Activated T-helper 1 cell treated with anti-CD3 and anti-CD28 coated beads, Interleukin-2, amount 50 U/mL, for 16 hours (primary cell): ENCODE measurements at places on chromosomes 2 and 18.

DNA sequence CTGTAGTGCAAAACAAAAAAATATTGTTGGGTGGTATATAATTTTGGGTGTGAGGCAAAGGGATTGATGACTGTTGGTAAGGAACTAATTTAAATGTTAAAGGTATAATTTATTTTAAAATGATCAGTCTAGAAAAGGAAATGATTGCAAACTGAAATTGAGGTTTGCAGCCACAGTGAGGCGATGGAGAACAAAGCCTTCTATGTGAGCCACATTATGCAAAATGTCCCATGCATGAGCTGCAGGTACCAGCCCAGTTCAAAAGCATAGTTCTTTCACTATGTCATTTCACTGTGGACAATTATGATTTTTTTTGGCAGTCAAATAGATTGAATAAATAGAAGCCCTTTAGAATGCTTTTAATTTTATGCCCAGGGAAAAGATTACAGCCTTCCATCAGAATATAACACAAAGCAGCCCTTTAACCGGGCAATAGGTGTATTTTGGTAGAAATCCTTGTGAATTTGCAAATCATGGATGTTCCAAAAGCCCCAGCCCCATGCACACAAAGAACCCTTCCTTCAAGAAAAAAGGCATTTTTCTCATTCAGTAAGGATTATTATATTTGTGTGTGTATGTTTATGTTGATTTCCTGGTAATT lies 1.7 kb downstream of the MAP2 start:
- DNase-seq: no peak

DNA sequence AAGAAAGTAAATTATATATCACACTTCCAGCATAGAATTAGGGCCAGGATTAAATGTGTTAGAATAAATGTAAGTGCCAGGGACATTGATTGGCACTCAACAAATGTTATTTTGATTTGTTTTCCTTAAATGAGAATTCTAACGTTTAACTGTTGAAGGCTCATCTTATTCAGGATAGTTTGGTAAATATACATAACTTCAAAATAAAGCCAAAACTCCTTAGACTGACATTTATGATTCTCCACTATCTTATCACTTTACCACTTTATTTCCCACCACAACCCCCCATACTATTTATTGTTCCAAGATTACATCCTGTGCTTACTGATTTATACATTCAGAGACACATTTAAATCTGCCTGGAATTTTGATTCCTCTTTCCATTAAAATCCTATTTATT lies 769.5 kb upstream of the CDH2 start:
- DNase-seq: no peak

GRCh38 chr2:129396980-129397599 lies 582.4 kb upstream of the RAB6C start:
- no peak for DNase-seq

- no peak for DNase-seq
These were observed 69.8 kb downstream of the ARHGEF33 start for GRCh38 chr2:38959466-38959865.

DNA sequence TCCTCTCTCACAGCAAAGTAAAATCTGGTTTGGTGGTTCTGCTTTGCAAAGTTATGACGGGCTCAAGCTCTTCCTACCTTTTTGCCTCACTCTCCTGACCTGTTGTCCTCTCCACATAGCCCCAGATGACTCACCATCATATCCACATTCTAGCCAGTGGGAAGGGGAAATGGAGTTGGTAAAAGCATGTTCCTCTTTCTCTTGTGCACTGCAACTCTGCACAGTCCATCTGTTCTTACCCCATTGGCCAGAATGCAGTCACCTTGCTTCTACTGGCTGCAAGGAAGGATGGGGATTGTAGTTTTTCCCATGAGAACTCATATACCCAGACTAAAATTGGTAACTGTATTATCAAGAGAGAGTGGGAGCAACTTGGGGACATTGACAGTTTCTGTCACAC lies 50.4 kb upstream of the SMIM21 start:
- no peak for DNase-seq
